ENCODE measurements at places on chromosomes 4 and X. TPM values are rescaled to one million over a fixed set of nuclear protein-coding genes. Genes with fewer than 3 reads are reported as not detected.
A peak's percentile ranks its signal among the peaks of the same experiment; 100 is the strongest.

TIMM17B gene
- 48.9 TPM for polyA plus RNA-seq

TECRL gene
- 0.04 TPM for polyA plus RNA-seq

CLGN gene
- 5.8 TPM for polyA plus RNA-seq

MAGEC2 gene
- polyA plus RNA-seq: not detected

DNA sequence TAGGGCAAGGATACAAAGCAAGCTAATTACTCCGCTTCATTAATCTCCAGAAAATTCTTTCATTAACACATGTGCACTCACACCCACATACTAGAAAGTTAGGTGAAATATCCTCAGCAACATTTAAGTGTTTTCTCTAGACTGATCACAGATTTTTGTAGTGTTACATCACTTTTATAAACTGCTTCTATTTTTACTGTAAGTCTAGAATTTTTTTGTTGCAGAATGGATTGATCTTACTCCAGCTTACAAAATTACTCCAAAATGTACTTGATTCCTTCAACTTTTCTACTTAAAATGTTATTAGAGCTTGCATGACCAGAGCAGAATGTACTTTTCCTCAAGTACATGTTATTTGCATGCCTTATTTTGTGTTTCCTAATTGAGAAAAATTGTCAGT is 2325.2 kb downstream of the PCDH7 start:
- no peak overlapping the region for H3K4me3 ChIP-seq
- H3K4me1 ChIP-seq: no peaks in the 10 kb centered on the region
- no peak for DNase-seq
- H3K27ac ChIP-seq: no peak overlapping the region
- no peaks in the 10 kb centered on the region for H3K27me3 ChIP-seq
- H3K36me3 ChIP-seq: no peaks in the 10 kb centered on the region

GRCh38 chr4:39279416-39279815 is 86.7 kb downstream of the RFC1 start:
- H3K27ac ChIP-seq: no peak overlapping the region
- no peak for DNase-seq
- no peaks in the 10 kb centered on the region for H3K4me1 ChIP-seq
- H3K36me3 ChIP-seq: peaks cover 27% of the 10 kb centered on the region
- H3K4me3 ChIP-seq: no peak overlapping the region

DNA sequence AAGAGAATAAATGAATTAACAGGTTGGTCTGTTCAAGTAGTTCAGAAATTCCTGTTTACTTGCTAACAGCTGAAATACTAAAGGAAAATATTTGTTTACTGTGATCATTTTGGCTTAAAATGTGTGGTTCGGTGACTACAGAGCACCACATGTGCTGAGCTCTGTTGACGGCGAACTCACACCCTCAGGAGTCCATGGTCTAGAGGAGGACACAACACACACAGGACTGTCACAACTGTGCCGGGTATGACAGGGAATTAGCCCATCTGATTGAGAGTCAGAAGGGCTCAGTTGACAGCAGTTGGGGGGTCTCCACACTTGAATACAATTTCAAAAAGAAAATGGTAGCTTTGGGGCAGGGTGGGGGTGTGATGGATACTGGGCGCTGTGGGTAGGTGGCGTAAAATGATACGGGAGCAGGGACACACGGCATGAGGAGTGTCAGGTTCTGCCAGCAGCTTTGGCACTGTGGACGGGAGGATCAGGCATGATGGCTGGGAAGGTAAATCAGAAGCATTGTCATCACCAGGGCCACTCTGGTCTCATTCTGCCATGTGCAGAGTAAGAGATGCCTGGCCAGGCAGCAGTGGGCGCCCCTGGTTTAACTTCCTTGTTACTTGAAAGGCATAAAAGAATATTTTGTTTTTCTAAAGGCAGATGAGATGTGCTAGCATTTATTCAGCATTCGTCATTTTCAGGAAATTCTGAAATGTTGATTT is 33.3 kb downstream of the CLDN22 start:
- H3K4me1 ChIP-seq: no peaks in the 10 kb centered on the region
- no peak for DNase-seq
- no peaks in the 10 kb centered on the region for H3K27me3 ChIP-seq
- H3K27ac ChIP-seq: peak overlapping the region; percentile 12

GRCh38 chrX:701673-702072 is 71.1 kb downstream of the SHOX start:
- no peak overlapping the region for H3K4me3 ChIP-seq
- no peak for DNase-seq
- H3K27me3 ChIP-seq: no peaks in the 10 kb centered on the region
- H3K4me1 ChIP-seq: no peaks in the 10 kb centered on the region

GRCh38 chr4:87824352-87824751 is 8.4 kb upstream of the MEPE start:
- no peak overlapping the region for H3K4me3 ChIP-seq
- H3K36me3 ChIP-seq: no peaks in the 10 kb centered on the region
- H3K4me1 ChIP-seq: no peaks in the 10 kb centered on the region

DNA sequence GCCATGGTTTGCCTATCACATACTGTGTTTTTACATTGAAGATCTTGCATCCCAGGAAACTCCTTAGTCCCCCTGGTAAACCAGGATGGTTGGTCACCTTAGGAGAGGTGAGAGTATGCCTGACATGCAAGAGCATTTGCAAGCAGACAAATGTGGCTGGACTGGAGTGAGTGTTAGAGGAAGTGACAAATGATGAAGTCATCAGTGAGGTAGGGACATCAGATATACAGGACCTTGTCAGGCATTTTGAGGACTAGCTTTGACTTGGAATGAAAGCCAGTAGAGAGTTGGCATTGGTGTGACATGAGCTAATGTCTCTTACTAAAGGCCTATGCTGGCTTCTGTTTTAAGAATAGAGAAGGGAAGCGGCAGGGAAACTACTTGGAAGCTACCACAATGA is 124.9 kb downstream of the FRMPD4 start:
- H3K27me3 ChIP-seq: no peaks in the 10 kb centered on the region
- H3K27ac ChIP-seq: no peak overlapping the region
- no peaks in the 10 kb centered on the region for H3K4me1 ChIP-seq
- H3K36me3 ChIP-seq: no peaks in the 10 kb centered on the region
- no peak overlapping the region for H3K4me3 ChIP-seq

DNA sequence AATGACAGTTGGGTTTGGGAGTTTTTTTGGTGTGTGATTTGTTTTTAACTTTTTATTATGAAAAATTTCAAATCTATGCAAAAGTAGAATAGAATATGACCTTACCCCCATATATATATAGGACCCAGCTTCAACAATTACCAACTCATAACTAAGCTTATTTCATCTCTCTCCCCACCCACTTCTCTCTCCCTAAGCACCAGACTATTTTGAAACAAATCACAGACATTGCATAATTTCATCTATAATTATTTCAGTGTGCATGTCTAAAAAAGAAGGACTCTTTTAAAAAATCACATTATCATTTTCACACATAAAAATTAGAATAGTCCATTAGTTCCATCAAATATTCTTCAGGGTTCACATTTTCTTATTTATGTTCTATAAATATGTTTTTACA is 28.3 kb upstream of the NKX6-1 start:
- H3K27ac ChIP-seq: no peak overlapping the region
- no peak overlapping the region for H3K4me3 ChIP-seq
- DNase-seq: no peak
- no peaks in the 10 kb centered on the region for H3K27me3 ChIP-seq
- no peaks in the 10 kb centered on the region for H3K36me3 ChIP-seq

DNA sequence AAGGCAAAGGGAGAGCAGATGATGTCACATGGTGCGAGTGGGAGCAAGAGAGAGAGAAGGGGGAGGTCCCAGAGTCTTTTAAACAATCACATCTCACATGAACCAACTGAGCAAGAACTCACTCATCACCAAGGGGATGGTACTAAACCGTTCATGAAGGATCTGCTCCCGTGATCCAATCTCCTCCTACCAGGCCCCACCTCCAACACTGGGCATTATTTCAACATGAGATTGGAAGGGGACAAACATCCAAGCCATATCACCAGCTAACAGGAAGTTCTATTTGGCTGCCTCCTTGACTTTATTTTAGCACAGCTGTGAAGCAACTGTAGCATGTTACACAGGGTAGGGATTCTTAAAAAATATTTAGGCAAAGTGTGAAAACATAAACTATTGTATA is 102.5 kb downstream of the DDIT4L start:
- DNase-seq: no peak
- no peaks in the 10 kb centered on the region for H3K4me1 ChIP-seq
- H3K4me3 ChIP-seq: no peak overlapping the region
- H3K27me3 ChIP-seq: no peaks in the 10 kb centered on the region
- H3K27ac ChIP-seq: no peak overlapping the region

- no peak overlapping the region for H3K4me3 ChIP-seq
- H3K36me3 ChIP-seq: no peaks in the 10 kb centered on the region
Observed at GRCh38 chr4:130896920-130897319, 1801.0 kb downstream of the C4orf33 start.

DNA sequence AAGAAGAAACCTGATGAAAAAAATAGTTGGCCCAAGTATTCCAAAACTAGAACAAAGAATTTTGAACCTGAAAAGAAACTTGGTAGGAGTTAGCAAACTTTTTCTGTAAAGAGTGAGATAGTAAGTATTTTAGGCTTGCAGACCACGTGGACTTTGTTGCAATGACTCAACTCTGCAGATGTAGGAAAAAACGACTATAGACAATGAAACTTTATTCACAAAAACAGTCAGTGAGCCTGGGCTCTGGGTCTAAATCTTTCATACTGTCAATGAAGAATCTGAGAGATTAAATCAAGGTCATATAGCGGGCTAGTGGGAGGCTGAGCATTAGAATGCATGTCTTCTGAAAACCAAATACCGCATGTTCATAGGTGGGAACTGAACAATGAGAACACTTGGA is 23.0 kb downstream of the SH3D19 start:
- no peak for DNase-seq
- no peaks in the 10 kb centered on the region for H3K27me3 ChIP-seq
- H3K27ac ChIP-seq: no peak overlapping the region

DNA sequence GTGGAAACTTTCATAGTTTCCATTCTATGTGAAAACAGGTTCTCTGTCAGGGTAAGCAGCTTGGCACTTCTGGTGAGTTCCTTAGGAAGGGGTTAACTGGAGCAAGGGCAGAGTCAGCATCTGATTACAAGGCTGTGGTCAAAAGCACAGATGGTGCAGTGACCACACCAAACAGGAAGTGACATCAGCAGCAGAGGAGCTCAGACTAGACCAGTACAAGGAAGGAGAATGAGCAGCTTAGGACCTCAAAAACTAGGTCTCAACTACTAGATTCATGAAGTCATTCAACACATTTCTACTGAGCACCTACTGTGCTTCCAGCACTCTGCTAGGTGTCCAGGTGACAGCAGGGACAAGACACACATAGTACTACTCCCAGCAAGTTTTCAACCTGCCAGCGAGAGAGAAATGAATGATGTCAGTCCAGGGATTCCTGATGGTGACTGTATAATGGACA is 130.2 kb downstream of the AMELX start:
- no peaks in the 10 kb centered on the region for H3K36me3 ChIP-seq
- no peak overlapping the region for H3K27ac ChIP-seq
- no peaks in the 10 kb centered on the region for H3K4me1 ChIP-seq
- no peak for DNase-seq
- H3K27me3 ChIP-seq: no peaks in the 10 kb centered on the region

GRCh38 chrX:85140964-85141363 is 102.6 kb downstream of the SATL1 start:
- H3K36me3 ChIP-seq: no peaks in the 10 kb centered on the region
- no peak for DNase-seq
- H3K4me1 ChIP-seq: no peaks in the 10 kb centered on the region
- H3K27ac ChIP-seq: no peak overlapping the region
